Activated CD8-positive, alpha-beta T cell treated with anti-CD3 and anti-CD28 coated beads for 36 hours (primary cell): ENCODE measurements at places on chromosomes 12 and 14.

GRCh38 chr14:34347683-34348082, 114.4 kb downstream of the SPTSSA start:
- DNase-seq = peak; percentile 14

DNA sequence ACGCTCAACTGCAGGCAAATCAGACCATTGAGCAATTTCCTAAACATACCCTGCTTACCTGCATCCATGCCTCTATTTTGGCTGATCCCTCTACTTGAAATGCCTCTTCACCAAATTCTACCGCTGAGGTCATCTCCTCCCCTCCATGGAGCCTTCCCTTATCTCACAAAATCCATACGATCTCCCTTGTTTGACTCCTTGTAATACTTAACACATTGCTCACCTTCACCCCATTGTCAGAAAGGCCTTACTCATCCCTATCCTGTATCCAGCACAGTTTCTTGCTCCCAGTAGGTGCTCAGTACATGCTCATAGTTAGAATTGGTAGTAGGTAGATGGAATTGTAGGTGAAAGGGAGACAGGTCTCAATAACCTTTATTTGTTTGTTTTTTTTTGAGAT, 5.4 kb downstream of the DDN start:
- DNase-seq = no peak

GRCh38 chr12:117212563-117213190, 22.4 kb upstream of the FBXO21 start:
- DNase-seq = peak; percentile 83

GRCh38 chr12:19910681-19911080, 457.7 kb upstream of the PDE3A start:
- DNase-seq = no peak

DNA sequence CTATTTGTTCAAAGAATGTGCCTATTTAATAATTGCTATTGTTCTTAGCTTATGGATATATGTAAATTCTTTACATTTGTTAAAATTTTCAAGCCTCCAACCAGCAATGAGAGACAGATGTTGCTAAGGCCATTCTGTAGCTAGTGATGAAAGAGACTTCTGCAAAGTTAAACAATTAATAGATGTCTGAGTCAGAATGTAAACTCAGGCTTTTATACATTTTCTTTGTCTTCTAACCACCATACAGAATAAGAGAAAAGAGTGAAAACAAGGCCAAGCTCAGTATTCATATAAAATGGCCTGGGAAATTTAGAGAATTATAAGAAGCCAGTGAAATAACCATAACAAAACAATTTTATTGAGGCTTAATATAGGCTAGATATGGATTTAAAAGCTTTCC, 1102.3 kb upstream of the SEL1L start:
- DNase-seq = no peak

DNA sequence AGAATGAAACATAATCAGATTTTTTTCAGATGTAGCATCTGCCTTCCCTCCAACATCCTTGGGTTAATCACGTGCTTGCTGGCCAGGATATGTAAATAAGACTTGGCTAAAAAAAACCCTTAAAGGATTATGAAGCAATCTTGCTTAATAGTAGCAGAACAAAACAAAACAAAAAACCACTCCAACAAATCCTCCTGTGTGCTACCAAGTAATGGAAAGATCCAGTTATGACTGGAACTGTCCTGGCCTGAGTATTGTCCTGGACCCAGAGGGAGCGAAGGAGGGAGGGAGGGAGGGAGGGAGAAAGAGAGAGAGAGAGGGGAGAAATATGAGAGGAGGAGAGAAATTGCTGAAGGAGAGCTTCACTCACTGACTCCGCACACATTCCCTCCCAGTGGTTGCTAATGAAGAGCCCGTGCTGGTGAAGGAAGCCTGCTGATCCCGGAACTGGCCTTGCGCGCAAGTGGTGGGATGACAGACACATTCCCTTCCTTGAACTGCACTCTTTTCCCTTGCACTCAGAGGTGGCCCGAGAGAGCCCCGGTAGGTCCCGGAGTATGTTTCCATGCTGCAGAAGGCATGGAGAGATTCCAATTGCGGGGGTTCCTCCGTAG, 57.2 kb downstream of the HMGA2 start:
- no peak for DNase-seq

DNA sequence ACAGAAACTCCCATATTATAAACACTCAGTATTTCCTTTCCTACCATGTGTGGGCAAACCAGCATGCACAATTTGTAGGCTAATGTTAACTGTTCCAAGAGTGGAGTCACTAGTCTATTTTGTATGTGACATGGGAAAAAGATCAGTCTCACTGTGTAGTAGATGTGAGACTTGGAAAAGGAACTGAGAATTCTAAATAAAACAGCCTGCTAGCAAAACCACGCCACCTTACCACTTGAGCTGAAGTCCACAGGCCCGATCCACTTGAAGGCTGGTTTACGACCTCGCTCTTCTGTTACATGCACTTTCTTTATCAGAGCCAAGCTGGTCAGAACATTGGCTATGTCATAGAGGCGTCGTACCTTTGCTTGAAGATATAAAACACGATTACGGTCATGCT, 22.5 kb downstream of the E2F7 start:
- no peak for DNase-seq

GRCh38 chr12:54393207-54393609, 8.7 kb upstream of the ZNF385A start:
- DNase-seq = no peak

- no peak for DNase-seq
Measured at GRCh38 chr12:32087306-32087705, 19.3 kb upstream of the BICD1 start.

GRCh38 chr14:21069388-21070082, 569 bp upstream of the ARHGEF40 start:
- no peak for DNase-seq

GRCh38 chr14:92726135-92726932, 22.1 kb downstream of the LGMN start:
- peak; percentile 46 for DNase-seq

DNA sequence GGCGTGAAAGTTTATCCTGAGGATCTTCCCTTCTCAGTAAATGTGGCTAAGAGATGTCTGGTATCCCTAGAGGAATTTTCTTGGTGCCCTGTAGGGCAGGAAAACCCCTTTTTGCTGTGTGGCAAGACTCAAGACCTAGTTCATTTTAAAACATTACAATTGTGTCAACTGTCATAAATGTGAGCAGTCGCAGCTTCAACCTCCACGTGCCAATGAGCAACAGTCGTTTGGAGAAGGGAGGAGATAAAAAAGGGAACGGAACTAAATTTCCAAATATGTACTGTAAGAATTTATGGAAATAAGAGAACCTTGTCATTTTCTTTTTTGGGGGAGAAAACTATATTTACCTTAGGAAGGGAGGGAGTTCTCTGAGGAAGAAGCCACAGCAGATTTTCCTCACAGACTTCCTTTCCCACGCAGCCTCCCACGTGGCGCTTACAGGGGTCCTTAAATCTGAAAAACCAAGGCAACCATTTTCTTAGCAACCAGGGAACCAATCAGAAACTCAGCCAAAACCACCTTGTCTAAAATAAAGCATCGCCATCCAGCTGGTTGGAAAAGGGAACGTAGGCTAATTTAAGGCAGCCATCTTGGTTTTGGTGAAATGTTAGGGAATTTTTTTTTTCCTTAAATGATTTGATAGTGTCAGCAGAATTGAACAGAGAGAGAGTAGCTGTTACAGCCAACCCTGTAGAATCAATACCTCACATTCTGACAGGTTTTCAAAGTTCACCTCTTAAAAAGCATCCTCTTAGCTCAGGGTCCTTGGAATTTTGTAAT, 99.1 kb downstream of the FIGNL2 start:
- DNase-seq = no peak

DNA sequence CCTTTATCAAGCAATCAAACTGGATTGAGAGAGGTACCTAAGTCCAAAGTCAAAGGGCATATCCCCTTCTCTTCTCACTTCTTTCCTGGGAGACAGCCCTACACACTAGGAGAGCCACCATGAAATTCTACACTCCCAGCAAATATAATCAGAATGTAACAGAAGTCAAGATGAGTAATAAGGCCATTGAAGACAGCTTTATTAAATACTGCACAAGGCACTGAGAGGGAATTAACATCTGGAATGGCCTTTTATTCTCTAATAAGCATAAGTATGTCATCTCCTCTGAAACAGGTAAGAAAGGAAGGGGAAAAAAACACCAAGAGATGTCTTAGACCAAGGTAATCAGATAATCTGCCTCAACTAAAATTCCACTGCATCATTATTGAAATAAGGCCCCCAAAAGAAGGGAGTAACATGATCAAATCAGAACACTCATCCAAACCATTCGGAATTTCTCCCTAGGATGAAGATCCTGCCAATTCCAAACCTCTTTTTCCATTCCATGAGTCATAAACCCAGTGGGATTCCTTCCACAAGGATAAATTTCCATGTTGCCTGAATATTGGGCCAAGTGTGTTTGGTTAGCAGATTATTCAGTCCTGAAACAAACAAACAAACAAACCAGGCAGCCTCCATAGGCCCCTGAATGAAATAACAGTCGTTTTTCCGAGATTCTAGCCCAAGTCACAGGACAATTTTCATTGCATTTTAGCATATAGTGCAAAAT, 19.9 kb downstream of the SLC35F4 start:
- no peak for DNase-seq

GRCh38 chr14:76306131-76306530, 69.8 kb upstream of the ESRRB start:
- no peak for DNase-seq

DNA sequence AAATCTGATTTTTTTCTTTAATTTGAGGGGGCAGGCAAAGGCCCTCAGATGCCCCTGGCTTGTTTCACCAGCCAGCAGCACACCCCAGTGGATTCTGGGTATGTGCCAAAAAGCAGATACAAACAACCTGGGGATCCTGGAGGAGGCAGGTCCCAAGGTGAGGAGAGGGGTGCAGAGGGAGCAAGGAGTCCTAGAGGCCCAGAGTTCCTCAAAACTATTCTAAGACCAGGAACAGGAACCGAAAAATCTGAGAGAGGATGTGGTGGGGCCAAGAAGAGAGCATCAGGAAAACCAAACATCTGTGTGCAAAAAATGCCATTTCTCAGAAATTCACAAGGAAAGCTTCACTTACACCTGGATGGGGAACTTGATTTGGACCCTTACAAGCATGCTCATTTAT, 8.2 kb downstream of the KCNA5 start:
- no peak for DNase-seq

DNA sequence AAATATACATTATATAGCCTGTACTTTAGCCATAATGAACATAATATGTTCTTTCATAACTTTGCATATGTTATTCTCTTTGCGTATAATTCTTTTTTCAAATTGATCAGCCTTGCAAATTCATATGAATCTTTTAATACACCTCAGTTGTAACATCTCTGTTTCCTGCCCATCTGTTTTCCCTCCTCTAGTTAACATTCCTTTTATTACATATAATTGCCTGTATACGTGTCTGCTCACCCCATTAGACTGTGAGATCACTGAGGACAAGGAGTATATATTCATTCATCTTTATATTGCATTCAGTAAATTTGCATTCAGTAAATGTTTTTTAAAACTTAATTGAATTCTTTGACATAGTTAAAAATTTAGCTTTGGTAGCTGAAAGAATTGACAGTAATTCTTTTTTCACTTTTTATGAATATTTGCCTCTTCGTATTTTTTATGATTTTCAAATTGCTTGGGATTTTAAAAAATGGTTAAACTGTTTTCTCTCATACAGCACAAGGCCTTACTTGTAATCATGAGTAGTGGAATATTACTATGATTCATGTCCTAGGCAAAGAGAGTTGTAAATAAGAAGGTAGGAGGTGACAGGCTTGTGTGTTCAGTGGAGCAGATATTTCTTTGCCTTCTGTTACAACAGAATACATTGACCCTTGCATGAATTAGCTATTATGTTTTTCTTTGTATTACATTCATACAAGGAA, 32.8 kb upstream of the KLHL42 start:
- DNase-seq = no peak

DNA sequence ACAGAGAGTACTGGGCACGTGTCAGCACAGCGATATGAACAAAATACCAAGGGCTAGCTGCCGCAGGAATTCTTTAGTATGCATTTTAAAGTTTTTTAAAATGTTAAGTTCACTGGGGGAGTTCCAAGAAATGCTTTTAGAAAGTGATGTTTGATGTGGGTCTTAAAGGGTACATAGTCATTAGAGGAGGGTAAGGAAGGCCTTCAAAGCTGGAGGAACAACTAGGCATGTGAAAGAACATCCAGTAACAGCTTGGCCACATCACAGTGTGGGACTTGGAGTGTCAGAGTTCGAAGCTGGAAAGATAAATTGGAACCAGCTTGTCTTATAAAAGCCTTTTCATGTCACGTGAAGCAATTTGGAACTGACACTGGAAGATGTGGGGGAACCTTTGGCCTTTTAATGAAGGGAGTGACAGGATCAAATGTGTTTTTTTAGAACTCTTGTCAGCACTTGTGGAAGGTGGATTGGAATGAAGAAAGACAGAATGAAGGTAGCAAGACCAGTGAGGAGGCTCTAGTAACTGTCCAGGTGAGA, 57.7 kb downstream of the WDR20 start:
- DNase-seq = no peak

DNA sequence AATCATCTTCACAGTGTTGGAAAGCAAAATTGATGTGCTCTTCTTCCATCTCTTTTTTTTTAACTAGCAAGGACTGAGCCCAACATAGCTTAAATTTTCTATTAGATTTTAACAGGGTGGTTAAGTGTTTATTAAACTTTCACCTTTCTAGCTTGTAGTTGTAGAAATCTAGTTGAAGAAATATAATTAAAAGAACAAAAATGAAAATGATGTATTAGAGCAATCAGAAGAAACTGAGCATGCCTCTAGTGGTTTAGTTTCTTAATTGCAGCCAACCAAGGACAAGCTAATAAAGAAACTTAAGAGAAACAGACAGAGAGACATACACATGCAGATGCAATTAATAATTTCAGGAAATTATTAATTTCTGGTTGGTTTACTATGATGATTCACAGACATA, 673.0 kb upstream of the LMO3 start:
- DNase-seq = no peak

DNA sequence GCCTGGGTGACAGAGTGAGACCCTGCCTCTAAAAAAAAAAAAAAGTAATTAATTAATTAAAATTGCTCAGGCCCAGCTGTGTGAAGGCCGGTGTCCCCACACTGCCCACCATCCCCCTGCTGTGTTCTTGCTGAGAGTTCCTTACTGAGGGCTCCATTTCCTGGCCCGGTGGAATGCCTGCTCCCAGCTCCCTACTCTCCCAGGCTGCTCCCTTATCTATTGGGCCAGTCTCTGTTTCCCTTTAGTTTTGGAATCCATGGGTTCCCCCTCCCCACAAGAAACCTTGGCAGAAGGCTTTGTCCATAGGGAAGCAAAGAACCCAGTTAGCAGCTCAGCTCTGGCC, 19.0 kb downstream of the MLXIP start:
- no peak for DNase-seq
